ENCODE measurements at places on chromosomes 1 and 21. TPM values are rescaled to one million over a fixed set of nuclear protein-coding genes. Genes with fewer than 3 reads are reported as not detected.

DNA sequence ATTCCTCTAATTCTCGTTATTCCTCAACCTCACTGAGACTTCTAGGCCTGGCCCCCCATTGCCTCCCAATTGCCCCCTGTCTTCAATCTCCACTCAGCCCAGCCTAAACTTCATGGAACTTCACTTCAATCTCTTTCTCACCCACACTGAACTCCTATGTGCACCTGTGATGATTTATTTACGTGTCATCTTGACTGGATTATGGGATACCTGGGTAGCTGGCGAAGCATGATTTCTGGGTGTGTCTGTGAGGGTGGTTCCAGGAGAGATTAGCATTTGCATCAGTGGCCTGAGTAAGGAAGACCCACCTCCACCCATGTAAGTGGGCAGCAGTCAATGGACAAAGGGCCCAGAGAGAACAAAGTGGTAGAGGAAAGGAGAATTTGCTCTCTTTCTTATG is 587.0 kb downstream of the NPHP4 start:
- H3K27me3 ChIP-seq, result no peaks in the 10 kb centered on the region
- no peaks in the 10 kb centered on the region for H3K4me1 ChIP-seq
- DNase-seq, result no peak
- no peak overlapping the region for H3K4me3 ChIP-seq
- no peak overlapping the region for H3K27ac ChIP-seq

- H3K27me3 ChIP-seq, result peaks cover 12% of the 10 kb centered on the region
- no peak overlapping the region for H3K27ac ChIP-seq
- no peak for DNase-seq
- no peaks in the 10 kb centered on the region for H3K36me3 ChIP-seq
Measured at GRCh38 chr1:154664331-154665002, 56.5 kb upstream of the ADAR start.

DNA sequence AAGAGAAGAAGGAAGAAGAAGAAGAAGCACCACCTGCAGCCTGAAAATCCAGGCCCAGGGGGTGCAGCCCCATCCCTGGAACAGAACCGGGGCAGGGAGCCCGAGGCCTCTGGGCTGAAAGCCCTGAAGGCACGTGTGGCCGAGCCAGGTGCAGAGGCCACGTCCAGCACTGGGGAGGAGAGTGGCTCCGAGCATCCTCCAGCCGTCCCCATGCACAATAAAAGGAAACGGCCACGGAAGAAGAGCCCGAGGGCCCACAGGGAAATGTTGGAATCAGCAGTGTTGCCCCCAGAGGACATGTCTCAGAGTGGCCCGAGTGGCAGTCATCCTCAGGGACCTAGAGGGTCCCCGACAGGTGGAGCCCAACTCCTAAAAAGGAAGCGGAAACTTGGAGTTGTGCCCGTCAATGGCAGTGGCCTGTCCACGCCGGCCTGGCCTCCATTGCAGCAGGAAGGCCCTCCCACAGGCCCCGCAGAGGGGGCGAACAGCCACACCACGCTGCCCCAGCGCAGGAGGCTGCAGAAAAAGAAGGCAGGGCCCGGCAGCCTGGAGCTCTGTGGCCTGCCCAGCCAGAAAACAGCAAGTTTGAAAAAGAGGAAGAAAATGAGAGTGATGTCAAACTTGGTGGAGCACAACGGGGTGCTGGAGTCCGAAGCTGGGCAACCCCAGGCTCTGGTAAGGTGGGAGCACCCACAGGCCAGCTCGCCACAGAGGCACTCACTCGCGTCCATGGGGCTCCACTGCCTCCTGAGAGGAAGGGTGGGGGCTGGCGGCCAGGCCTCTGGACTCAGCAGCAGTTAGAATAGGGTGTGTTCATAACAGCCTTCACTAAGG is 28.4 kb downstream of the RRP1B start:
- no peaks in the 10 kb centered on the region for H3K27me3 ChIP-seq
- DNase-seq, result no peak
- no peak overlapping the region for H3K27ac ChIP-seq
- peaks cover 52% of the 10 kb centered on the region for H3K36me3 ChIP-seq

DNA sequence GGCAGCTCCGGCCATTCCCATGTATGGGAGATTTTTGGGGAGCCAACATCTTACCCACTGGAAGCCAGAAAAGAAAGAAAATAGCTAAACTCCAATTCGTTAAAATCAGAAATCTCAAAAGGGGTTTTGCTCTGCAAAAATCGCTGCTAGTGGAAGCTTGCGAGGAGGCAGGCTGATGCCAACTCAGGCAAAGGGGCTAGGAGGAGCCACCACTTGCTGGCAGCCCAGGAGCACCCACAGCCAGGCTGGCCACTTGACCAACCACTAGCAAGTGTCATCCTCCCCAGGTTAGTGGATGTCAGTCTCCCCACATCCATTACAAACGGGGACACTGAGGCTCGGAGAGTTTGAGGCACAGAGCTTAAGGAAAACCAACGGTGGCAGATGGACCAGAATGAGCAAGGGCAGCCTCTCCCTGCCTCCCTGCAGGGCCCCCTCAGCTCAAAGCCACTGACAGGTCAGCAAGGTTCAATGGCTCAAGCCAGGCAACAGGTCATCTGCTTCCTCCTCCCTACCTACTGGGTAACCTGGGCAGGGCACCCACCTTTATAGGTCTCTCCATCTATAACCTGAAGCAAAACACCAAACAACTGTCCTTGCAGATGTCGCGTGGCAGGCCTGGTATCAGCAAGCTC is 10.8 kb downstream of the KCNN3 start:
- H3K4me1 ChIP-seq, result no peaks in the 10 kb centered on the region
- H3K36me3 ChIP-seq, result no peaks in the 10 kb centered on the region
- no peak overlapping the region for H3K27ac ChIP-seq
- H3K4me3 ChIP-seq, result no peak overlapping the region

The CALML6 gene
- not detected for polyA plus RNA-seq

DNA sequence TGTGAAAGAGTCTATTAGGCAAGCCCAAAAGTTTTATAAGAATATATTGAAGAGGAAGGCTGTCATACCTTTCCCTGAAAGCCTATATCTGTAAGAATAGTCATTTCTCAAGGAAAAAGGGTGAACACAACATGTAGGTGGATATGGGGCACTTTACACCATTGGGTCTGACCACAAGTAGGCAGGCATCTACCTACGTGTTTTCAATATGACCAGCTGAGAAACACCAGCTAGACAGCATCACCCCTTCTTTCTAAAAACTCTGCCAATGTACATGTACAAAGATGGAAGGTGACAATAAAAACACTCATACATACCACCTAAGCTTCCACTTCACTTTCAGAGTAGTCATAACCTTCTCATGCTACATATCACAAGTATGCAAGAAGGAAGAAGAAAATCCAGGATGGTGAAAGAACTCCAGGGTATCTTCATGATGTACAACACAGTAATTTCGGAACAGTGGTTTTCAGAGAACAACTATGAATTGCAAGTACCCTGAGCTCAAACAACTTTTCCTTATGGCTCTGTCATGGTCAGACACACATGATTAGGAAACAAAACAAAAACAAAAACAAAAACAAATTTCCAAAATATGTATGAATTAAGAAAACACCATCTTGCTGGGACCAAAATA is 98.5 kb upstream of the ADGRL2 start:
- no peaks in the 10 kb centered on the region for H3K36me3 ChIP-seq
- no peak overlapping the region for H3K4me3 ChIP-seq
- H3K27me3 ChIP-seq, result no peaks in the 10 kb centered on the region
- H3K27ac ChIP-seq, result no peak overlapping the region
- DNase-seq, result no peak

The PAQR6 gene
- polyA plus RNA-seq, result 0.53 TPM

GRCh38 chr21:28485301-28486022 is 507.2 kb downstream of the LTN1 start:
- H3K27ac ChIP-seq, result no peak overlapping the region
- H3K4me3 ChIP-seq, result no peak overlapping the region
- H3K36me3 ChIP-seq, result no peaks in the 10 kb centered on the region
- no peak for DNase-seq
- no peaks in the 10 kb centered on the region for H3K27me3 ChIP-seq
- H3K4me1 ChIP-seq, result no peaks in the 10 kb centered on the region

GRCh38 chr1:43632135-43632670 is 17.7 kb upstream of the KDM4A start:
- peaks cover 3% of the 10 kb centered on the region for H3K27me3 ChIP-seq
- no peak overlapping the region for H3K4me3 ChIP-seq
- no peak for DNase-seq
- no peaks in the 10 kb centered on the region for H3K4me1 ChIP-seq

The UHMK1 gene
- polyA plus RNA-seq, result 54.3 TPM

DNA sequence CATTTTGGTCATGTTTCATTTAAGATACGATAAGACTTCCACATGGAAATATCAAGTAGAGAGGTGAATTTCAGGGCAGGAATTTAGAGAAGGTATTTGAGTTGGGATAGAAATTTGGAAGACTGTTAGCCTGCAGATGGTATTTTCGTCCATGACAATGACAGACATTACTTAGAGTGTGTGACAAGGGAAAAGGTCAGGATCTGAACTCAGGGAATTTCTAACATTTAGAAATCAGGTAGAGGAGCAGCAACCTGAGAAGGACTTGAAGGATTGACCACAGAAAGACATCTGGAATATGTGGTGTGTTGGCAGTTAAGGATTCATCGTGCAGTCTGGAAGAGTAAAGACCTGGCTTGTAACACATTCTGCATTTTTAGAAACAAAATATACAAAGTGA is 57.9 kb downstream of the RABGAP1L start:
- no peaks in the 10 kb centered on the region for H3K27me3 ChIP-seq
- H3K36me3 ChIP-seq, result no peaks in the 10 kb centered on the region
- DNase-seq, result no peak
- no peak overlapping the region for H3K27ac ChIP-seq

Data from CD8-positive, alpha-beta memory T cell (primary cell).